Activated T-cell treated with anti-CD3 and anti-CD28 coated beads, Interleukin-2, amount 50 U/mL, for 72 hours (primary cell): ENCODE measurements at places on chromosomes 2 and 18. TPM values are rescaled to one million over a fixed set of nuclear protein-coding genes. Genes with fewer than 3 reads are reported as not detected.

DNA sequence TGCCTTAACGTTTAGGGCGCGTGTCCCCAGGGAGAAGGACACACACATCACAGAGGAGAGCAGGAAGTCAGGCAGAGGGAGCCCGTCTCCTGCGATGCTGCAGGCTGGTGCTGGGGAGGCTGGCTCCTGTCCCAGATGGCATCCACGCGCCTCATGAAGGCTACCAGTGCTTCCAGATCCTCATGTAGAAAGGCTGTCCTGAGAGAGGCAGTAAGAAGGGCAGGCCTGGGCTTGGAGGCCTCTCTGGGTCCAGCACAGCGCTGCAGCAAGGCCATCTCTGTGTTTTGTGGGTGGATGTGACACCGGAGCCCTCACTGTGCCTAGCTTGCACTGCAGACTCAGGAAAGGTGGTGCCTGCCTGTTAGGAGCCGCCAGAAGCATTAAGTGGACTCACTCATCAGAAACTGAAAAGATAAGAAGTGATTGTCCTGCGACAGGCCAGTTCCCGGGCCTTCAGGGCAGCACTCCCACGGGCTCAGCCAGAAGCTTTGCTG lies 62.7 kb downstream of the FAM168B start:
- H3K4me1 ChIP-seq = peaks cover 11% of the 10 kb centered on the region
- no peak for DNase-seq
- H3K4me3 ChIP-seq = no peak overlapping the region
- H3K27ac ChIP-seq = no peak overlapping the region

- no peak for DNase-seq
- H3K27me3 ChIP-seq = peaks cover 6% of the 10 kb centered on the region
- no peak overlapping the region for H3K27ac ChIP-seq
- H3K36me3 ChIP-seq = no peaks in the 10 kb centered on the region
Observed at GRCh38 chr2:46831051-46831868, 84.3 kb downstream of the MCFD2 start.

DNA sequence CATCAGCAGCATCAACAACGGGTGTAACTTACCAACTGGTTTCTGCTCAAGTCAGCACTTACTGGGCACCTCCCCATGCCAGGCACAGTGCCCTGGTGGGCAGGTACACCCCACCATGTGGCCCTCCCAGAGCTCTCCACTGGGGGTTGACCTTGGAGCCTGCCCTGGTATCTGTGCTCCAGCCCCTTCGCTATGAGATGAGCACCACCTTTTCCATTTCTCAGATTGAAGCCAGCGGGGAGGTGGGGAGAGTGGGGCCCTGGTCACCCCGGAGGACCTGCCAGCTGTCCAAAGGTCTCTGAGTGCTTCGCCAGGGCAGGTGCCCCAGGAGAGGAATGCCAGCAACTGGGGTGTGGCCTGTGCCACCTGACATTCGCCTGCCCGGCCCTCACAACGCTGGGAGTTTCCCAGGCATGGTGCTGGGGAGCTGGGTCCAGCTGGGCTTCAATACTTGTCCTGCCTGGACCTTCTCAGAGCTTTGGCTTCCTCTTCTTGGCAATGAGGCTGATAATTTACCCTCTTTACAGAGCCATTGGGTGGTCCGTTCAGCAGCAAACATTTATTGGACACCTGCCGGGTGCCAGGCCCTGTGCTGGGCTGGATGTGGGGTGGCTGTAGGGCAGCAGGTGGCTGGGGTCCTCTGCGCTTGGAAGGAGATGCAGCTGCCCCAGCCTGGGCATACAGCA lies 5.9 kb upstream of the ZAP70 start:
- H3K36me3 ChIP-seq = peaks cover 2% of the 10 kb centered on the region
- H3K27ac ChIP-seq = no peak overlapping the region
- H3K4me3 ChIP-seq = no peak overlapping the region
- no peak for DNase-seq
- H3K27me3 ChIP-seq = no peaks in the 10 kb centered on the region

GRCh38 chr18:45109271-45109670 lies 428.6 kb downstream of the SETBP1 start:
- H3K27ac ChIP-seq = no peak overlapping the region
- DNase-seq = no peak
- no peak overlapping the region for H3K4me3 ChIP-seq

DNA sequence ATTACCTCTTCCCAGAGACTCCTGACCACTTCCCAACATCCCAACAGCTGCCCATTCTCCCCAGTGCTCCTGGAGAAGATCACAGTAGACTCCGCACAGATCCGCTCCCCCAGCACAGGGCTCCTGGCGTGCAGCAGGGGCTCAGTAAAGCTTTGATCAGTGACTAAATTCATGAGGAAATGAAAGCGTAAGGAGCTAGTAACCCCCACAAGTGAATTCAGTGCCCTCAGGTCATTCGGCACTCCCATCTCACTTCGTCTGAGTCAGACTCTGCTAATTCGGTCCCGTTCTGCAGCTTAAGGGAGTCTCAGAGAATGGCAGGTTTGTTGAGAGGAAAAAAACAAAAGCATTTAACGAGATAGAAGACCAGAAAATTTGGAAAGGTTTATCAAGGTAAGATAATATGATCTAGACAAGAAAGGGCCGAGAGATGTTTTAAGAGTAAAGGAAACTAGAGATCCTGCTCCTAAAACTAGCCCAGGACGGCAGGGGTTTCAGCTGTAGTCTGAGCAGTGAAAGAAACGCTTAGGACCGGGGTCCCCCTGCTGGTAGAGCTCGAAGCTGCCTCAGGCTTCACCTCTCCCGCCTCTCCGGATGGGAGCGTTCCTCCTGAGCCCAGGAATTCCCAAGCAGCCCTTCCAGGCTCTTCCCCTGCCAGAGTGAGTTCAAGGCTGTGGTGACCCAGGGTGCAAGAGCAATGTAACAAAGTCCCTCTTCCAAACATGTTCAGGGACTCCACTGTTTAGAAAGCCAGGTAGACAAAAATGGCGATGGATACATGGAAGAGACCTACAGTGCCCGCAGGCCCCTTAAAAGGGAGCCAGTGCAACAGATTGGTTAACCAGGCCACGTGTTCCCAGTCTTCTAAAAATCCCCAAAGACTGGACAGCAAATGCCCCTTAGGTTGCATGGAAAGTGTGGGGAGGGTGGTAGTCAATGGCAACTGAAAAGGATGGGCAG lies 127.3 kb downstream of the DNER start:
- no peaks in the 10 kb centered on the region for H3K4me1 ChIP-seq
- peaks cover 30% of the 10 kb centered on the region for H3K27me3 ChIP-seq
- H3K4me3 ChIP-seq = no peak overlapping the region
- H3K36me3 ChIP-seq = no peaks in the 10 kb centered on the region
- no peak overlapping the region for H3K27ac ChIP-seq
- DNase-seq = peak; percentile 21

DNA sequence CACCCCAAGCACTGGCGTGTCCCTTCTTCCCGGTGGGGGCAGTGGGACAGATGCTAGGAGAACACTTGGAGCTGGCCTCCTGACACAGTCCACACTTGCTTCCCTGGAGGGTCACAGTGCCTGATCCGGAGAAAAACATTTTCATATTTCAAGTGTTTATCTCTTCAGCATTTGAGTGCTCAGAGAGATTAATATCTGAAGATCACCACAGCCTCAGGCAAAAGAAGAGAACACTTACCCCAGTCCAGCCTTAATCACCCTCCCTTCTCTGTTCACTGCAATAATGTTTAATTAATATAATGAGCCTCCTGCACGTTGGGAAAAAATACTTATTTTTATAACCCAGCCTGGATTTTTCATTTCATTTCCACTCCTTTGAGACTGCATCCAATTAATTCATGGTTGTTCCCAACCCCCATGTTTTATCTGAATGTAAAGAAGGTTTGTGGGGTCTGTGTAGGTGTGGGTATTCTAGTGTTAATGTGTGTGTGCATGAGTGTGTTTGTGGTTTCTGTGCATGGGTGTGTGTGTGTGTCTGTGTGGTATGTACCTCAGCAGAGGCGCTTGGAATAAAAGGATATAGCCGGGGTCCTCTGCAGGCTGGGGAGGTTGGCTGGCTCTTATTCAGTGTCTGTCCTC lies 72.1 kb downstream of the NRP2 start:
- H3K27ac ChIP-seq = no peak overlapping the region
- no peak for DNase-seq
- no peaks in the 10 kb centered on the region for H3K36me3 ChIP-seq

DNA sequence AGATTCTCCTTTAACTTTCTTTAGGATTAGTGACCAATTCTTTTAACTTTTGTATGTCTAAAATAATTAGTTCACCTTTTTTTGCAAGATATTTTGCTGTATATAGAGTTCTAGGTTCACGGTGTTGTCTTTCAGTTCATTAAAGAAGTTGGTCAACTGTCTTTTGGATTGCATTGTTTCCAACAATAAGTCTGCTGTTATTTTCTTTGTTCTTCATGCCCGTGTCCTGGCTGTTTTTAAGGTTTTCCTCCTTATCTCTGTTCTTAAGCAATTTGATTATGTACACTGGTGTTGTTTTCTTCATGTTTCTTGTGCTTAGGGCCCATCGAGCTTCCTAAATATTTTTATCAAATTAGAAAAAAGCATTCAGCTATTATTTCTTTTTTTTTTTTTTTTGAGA lies 54.4 kb downstream of the LBH start:
- no peaks in the 10 kb centered on the region for H3K27me3 ChIP-seq
- no peak overlapping the region for H3K4me3 ChIP-seq
- no peak for DNase-seq
- H3K36me3 ChIP-seq = no peaks in the 10 kb centered on the region
- no peak overlapping the region for H3K27ac ChIP-seq

NTSR2 gene
- not detected for total RNA-seq

RPE gene
- total RNA-seq = 37.3 TPM

MROH2A gene
- not detected for total RNA-seq

FAM237A gene
- total RNA-seq = not detected

UGP2 gene
- 93.2 TPM for total RNA-seq

HOXD10 gene
- total RNA-seq = not detected

INPP5D gene
- total RNA-seq = 64.8 TPM

TUBA3E gene
- not detected for total RNA-seq

DSG4 gene
- total RNA-seq = not detected
